ENCODE measurements at places on chromosomes 1 and 21.
A peak's percentile ranks its signal among the peaks of the same experiment; 100 is the strongest.

GRCh38 chr1:27122652-27123051, 32.3 kb downstream of the SLC9A1 start:
- peak; percentile 47 for DNase-seq

DNA sequence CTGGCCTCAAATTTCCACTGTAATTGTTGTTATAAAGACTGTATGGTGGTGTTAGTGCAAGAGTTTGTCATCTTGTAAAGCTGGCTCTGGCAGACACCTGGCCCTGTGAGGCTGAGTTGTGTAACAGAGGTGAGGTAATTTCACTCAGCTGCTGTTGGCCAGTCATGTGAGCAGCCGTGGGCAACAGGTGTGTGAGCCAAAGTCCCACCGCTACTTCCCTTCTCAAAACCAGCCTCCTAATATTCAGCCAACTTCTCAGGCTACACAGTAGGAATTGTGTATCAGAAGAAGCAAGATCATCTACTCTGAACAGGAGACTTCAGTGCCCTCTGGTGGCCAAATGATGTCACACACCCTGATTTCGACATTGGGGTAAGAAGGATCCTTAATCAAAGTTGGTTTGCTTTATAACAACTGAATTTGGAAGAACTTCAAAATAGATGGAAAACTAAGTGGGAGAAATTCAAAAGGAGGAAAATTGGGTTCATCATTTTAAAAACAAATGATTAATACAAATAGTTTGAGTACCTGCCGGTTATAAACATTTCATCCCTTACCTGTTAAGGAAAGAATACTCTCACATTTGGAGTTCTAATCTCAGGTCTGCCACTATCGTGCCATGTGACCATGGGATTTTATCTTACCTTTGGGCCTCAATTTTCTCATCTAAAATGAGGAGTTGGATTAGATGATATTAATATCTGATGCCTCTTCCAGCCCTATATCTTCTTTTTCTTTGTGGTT, 2.6 kb upstream of the CREG1 start:
- DNase-seq, result no peak

DNA sequence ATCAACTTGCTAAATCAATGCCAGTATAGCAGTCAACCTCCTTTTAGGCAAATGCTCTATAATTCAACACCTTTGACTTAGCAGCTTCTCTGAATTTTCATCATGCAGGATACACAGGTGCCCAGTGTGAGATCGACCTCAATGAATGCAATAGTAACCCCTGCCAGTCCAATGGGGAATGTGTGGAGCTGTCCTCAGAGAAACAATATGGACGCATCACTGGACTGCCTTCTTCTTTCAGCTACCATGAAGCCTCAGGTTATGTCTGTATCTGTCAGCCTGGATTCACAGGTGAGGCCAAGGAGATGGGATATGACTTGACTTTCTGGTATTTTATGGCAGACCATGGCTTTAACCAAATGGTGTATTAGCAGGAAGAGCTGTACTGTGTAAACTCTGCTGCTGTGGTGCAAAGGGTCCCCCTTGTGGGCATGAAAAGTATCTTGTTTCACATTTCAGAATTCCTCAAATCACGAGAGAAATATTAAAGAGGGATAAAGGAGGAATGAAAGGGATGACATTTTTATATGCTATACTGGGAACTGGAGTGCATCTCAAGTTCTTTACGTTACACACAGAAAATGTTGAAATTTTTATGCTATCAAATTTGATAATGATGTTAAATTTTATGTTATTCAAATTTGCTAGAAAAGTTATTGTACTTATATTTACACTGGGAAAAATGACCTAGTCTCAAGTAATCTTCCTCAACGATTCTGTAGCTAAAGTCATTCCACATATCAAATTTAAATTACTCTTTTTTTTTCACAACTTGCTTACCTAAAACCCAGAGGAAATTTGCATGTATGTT, 88.9 kb downstream of the CRB1 start:
- DNase-seq, result no peak

- DNase-seq, result peak; percentile 73
Observed at GRCh38 chr1:97190326-97190725, 468.7 kb downstream of the PTBP2 start.

DNA sequence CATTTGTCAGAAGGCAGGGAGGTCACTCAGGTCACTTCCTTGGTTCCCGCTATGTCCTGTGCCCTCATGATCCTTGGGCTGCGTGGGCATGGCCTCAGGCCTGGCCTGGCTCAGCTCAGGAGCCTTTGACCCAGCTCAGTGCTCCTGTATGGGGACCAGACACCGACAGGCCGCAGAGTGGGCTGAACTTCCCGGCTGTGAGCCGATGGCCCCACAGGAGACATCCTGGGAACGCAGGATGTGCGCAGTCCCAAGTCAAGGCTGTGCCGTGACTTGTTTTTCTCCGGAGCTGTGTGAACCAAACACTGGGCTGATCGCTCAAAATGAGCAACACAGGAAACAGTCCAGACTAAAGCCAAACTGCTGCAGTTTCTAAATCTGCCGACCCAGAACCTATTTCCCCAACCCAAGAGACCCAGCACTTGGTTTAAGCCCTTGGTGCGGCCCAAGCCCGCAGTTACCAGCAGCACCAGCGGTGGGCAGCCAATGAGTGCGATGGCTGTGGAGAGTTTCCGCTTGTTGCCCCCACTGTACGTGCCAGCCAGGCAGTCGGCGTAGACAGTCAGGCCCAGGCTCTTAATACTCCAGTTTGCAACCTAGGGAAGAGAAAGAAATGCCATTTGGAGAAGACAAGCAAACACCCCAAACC, 92.3 kb upstream of the GCLM start:
- no peak for DNase-seq

DNA sequence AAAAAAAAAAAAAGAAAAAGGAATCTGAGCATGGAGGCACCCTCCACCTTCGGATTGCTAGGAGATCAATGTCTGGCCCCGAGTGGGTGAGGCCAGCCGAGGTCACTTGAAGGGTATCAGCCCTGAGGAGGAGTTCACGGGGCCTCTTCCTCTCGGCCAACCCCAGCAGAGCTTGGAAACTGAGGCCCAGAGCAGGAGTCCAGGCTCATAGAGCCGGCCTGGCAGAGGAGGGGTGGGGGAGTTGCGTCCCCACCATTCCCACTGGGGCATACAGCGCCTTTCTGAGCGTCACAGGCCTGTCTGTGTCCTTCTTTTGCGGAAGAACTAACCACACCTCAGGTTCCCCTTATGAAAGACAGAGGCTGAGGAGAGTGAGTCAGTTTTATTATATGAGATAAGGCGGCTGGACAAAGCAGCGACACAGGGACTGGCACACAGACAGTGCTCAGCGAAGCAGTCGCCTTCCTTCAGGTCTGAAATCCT, 17.1 kb upstream of the EPHA2 start:
- DNase-seq, result no peak

- no peak for DNase-seq
Observed at GRCh38 chr1:113567427-113567826, 177.1 kb downstream of the MAGI3 start.

- DNase-seq, result no peak
Observed at GRCh38 chr1:45328680-45329079, 2.0 kb downstream of the HPDL start.

DNA sequence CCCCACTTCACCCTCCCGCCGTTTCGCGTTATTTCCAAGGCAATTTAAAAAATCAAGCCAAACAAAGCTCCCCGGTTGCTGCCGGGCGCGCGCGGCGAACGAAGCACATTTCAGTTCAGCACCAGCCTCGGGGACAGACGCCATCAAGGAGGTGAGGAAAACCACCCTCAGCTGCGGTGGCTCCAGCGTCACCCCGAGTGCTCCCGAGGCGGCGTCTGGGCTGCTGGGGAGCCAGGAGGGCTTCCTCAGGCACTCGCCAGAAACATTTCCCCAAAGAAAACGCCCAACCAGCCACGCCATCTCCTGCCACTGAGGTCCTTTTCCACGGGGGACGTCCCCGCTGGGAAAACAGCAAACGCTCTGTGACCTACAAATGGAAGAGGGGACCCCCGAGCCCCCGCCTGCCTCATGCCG, 623 bp downstream of the GNG4 start:
- DNase-seq, result no peak

- DNase-seq, result no peak
Observed at GRCh38 chr1:5151511-5151910, 497.1 kb downstream of the AJAP1 start.

GRCh38 chr1:40929155-40929554, 50.3 kb upstream of the CTPS1 start:
- no peak for DNase-seq

- no peak for DNase-seq
Observed at GRCh38 chr1:41590331-41590730, 105.8 kb upstream of the EDN2 start.

DNA sequence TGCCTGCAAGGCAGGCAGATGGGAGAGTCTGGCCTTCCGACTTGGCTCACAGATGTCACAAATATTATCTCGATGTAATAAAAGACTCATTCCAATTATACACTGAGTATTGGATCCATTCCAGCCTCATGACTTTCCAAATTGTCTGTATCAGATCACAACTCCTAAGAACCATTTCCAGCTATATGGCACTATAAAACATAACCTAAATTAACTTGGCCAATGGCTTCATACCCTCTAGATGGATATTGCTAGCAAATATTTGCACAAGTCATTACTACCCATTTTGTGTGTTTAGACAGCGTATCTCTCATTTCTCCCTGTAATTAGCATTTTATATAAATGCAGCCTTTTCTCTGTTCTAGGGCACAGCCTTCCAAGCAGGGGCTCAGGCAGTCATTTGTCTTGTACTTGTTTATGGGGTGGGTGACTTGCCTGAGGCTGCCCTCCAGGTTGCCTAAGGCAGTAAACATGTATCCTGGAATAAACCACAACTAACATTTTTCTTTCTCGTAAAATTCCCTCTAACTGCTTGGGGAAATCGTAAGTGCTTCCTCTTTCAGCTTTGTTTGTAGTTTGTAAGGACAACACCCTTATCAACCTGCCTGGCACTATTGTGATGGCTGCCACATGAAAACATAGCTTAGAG, 70.6 kb upstream of the KCNJ6 start:
- DNase-seq, result no peak

DNA sequence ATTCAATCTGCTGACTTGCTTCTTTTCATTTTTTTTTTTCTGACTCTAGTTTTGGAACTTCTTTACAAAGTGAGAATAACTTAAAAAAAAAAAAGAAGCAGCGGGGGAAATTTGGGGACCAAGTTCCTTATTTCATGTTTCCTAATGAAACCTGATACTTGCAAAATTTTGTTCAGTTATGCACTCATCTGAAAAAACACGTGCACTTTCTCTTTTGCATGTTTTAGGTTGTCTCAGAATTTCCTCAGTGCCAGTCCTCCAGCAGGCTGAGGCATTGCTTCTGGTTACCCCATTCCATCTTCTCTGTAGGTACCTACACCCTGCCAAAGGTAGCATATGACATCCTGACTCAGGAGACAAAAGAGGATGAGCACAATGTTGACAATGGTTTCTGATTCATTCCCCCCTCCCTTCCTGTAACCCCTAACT, 299.7 kb downstream of the GRIK1 start:
- no peak for DNase-seq

- no peak for DNase-seq
Observed at GRCh38 chr21:15063814-15064575, 805 bp downstream of the NRIP1 start.

GRCh38 chr1:172515927-172516326, 17.0 kb upstream of the SUCO start:
- no peak for DNase-seq

GRCh38 chr1:193104502-193104906, 710 bp downstream of the GLRX2 start:
- DNase-seq, result no peak
